Astrocyte (in vitro differentiated cells and primary cell): ENCODE measurements at places on chromosomes 7 and 10.
A peak's percentile ranks its signal among the peaks of the same experiment; 100 is the strongest.

GRCh38 chr10:78738861-78739260 is 329.9 kb upstream of the ZMIZ1 start:
- DNase-seq = no peak

GRCh38 chr10:88889559-88890337 is 9.7 kb downstream of the STAMBPL1 start:
- DNase-seq = no peak

- no peak for DNase-seq
These were observed 73.1 kb downstream of the CLIP2 start for GRCh38 chr7:74362266-74362665.

DNA sequence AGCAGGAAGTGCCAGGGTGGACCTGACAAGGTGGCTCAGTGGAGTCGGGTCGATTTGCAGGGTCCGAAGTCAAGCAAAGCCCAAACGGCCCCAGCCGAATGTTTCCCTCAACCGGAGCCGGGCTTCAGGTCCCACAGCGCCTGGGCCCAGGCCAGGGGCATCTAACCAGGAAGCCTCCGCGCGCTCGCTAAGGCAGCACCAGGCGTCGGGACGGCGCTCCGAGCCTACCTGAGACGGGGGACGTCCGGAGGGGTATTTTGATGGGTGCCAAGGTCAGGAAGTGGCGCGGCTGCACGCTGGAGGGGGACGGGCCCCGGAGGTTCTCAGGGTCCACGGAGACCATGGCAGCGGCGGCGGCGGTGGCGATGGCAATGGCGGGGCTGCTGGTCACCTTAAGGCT is 51.5 kb downstream of the TCERG1L start:
- DNase-seq = no peak

DNA sequence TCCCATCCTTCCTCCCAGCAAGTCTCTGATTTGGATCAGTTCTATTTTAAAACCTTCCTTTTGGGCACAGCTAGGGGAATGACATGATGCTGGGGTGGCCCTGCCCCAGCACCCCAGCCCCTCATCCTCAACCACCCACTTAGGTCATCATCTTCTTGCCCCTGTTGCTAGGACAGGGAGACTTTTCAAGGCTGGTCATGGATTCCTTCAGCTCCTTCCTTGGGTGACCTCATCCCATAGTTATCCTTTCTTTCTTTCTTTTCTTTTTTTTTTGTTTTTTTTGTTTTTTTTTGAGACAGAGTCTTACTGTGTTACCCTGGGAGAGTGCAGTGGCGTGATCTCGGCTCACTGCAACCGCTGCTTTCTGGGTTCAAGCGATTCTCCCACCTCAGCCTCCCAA is 127.2 kb downstream of the WDFY4 start:
- peak; percentile 9 for DNase-seq

- no peak for DNase-seq
These were observed 90.1 kb downstream of the PCDH15 start for GRCh38 chr10:54710918-54711317.

GRCh38 chr7:32293833-32294232 is 196.3 kb downstream of the LSM5 start:
- no peak for DNase-seq

- DNase-seq = no peak
These were observed 102.2 kb upstream of the GATA3 start for GRCh38 chr10:7952266-7952665.

DNA sequence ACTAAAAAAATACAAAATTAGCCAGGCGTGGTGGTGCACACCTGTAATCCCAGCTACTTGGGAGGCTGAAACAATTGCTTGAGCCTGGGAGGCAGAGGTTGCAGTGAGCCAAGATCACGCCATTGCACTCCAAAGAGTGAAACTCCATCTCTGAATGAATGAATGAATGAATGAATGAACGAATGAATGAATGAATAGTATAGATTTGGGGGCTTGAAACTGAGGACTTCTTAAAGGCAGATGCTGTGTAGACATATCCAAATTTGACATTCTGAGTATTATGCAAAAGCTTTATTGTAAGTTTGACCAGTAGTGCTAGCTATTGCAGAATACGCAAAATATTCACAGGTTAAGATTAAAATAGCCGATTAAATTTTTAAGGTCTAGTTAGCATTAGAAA is 30.8 kb upstream of the ST7 start:
- no peak for DNase-seq

GRCh38 chr7:125450749-125451148 is 521.1 kb upstream of the POT1 start:
- no peak for DNase-seq

DNA sequence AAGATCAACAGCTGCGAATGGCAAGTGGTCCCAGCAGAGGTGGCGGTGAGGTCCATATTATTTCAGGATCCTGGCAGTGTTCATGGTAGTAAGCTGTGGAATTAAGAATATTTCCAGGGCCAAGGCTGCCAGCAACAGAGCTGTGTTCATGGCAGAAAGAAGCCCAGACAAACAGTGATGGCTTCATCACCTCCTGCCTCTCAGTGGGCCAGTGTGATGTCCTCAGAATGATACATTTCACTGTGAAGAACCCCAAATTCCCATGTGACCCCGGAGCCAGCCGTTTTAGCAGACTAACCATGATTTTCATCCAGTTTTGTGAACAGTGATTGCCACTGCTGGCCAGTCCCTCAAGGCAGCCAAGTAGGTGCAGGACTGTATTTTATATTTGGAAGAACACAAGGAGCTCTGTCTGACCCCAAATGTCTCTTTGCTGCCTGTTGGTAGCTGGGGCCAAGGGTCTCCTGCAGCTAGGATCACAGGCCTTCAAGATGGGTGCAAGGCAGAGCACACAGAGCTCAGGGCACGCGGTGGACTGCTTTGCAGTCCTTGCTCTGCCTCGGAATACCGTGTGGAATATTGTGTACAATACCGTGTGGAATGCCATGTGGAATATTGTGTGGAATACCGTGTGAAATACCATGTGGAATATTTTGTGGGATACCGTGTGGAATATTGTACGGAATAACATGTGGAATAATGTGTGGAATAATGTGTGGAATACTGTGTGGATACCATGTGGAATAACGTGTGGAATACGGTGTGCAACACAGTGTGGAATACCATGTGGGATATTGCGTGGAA is 132.3 kb upstream of the CHST15 start:
- DNase-seq = no peak

DNA sequence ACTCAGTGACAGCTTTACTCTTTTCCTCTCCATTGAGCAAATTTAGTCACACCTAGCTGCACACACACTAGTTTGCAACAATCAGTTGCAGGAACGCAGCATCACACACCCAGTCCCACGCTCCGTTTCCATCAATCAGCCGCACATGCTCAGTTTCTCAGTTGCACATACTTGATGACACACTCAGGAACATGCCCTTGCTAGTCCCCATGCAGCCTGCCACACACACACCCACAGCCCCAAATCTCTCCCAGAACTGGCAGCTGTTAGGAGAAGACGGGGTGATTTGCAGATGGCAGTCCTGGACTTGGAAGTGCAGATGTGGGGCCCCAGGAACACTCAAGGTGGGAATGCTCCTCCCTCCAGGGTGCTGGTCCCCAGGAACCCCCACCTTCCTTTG is 7.7 kb downstream of the LBX1 start:
- no peak for DNase-seq

DNA sequence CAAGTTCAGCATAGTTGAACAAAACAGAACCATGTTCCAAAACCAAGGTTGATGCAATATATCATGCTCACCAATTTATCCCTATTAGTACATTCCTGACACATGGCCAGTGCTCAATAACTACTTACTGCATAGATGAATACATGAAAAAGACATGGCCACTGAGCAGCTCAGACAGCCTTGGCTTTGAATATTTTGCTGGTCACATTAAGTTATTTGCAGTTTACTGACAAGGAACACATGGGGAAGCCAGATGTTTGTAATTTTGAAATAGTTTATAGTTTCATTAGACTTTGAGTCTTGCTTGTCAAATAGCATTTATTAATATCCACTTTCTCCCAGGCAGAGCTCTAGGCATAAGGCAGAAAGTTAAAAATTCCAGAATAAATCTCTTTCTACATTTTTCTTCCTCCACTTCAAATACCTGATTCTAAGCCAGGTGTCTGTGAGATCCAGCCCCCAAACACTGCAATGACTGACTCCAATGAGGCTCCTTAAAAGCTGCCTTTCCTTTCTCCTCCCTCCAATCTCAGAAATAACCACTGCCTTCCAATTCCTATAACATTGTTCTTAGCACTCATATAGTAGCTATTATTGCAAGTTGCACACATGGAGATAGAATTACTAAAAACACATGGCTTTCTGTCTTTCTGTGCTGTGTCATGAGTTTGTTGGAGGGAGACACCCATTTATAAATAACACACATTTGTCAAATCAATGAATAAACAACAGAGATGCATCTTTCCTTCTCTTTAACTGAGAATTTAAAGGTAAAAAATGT is 91.3 kb downstream of the PCGF5 start:
- no peak for DNase-seq

DNA sequence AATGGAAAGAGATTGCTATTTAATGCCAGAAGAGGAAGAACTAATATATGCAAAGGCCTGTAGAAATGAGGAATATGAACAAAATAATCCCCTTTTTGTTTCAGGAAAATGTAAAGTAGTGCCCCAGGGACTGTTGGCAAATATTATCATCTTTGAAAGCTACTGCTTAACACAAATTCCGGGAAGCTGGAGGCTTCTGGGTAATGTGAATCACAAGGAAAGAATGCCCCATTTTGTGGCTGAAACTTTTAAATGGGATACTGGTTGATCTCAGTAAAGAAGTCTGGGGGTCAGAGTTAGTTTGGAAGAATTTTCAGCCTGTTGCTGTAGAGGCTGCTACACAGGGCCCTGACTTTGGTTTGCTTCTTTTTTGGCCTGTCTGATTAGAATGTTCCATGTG is 141.0 kb downstream of the PTEN start:
- DNase-seq = peak; percentile 61

DNA sequence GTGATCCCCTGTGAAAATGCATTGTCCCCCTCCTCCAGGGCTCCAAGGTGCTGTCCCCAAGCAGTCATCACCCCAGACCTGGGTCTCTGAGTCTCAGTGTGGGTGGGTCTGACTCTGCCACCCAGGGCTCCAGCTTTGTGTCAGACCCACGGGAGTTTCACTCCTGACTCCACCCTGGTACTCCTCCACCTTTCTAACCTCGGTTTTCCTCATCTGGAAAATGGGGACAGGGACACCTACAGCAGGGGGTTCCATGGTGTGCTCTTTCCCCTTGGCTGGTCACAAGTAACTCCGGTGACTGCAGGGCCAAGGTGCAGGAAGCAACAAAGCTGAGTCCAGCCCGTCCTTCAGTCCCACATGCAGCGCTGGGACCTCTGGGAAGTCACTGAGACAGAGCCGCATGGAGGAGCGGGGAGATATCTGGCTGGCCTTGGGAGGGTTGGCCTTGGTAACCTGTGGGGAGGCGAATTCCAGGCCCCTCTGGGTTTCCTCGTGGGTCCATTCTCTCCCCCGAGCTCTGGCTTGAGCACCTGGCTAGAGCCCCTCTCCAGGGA is 41.8 kb upstream of the RABGEF1 start:
- no peak for DNase-seq

DNA sequence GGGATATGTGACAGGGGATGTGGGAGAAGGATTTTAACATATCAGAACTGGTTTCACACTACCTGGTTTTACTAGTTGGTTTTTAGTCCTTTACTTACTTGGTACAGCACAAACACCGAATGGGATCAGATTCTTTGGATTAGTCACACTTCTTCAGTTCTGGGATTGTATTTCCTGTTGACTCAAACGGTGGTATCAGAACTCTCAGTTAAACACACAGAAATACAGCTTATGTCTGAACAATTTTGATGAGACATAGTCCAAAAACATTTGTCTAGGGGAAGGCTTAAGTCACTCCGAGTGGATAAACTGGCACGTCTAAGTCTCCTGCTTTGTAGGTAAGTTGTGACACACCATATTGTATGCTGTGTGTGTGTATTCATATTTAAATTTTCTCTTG is 480.5 kb downstream of the PHTF2 start:
- peak; percentile 81 for DNase-seq

- DNase-seq = peak; percentile 32
These were observed 221.3 kb downstream of the SKIDA1 start for GRCh38 chr10:21304198-21304597.

GRCh38 chr10:131081376-131081775 is 230.1 kb downstream of the TCERG1L start:
- no peak for DNase-seq

DNA sequence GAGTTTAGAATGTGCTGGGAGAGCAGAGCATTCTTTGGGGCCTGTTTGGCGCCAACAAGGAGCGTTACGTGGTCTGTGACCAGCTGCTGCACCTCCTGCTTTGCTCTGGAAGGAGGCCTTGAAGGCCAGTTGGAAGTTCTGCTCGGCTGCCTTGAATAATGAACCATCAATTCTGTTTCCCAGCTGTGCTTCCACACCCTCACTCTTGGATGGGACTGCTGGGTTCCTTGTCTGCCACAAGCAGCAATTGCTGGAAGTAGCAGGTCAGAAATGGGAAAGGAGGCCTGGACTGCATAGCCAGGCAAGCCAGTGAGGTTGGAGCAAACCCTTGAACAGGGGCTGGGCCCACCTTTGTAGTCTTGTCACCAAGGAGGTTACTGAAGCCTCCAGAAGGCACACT is 86.6 kb upstream of the INSYN2A start:
- no peak for DNase-seq

DNA sequence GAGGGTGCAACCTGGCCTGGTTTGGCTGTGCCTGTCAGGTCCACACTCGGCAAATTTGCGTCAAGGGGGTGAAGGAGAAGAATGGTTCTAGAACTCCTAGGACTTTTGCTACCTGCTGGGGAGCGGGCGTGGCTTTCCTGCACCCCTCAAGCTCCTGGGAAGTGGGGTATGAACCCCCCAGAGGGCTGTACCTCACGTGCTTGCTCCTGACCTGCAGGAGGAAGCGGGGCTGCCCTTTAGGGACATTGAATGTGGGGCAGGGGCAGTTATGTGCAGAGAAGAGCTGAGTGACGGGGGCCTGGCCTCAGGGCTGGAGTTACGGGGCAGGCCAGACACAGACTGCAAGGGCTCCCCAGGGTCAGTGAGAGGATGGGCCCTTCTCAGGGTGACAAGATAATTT is 61.4 kb upstream of the GNA12 start:
- DNase-seq = no peak

- DNase-seq = no peak
These were observed 7.9 kb upstream of the GSDME start for GRCh38 chr7:24764972-24765744.

- DNase-seq = no peak
These were observed 126.2 kb upstream of the FEZF1 start for GRCh38 chr7:122430710-122431109.

- no peak for DNase-seq
These were observed 1.7 kb downstream of the SLC13A1 start for GRCh38 chr7:123198111-123198510.

GRCh38 chr7:71604818-71605414 is 473.0 kb downstream of the GALNT17 start:
- DNase-seq = no peak

- no peak for DNase-seq
These were observed 96.6 kb downstream of the ZNF248 start for GRCh38 chr10:37760817-37761216.

- DNase-seq = no peak
These were observed 52.7 kb upstream of the BTRC start for GRCh38 chr10:101301111-101301731.
